ENCODE measurements at places on chromosomes 4 and X.

DNA sequence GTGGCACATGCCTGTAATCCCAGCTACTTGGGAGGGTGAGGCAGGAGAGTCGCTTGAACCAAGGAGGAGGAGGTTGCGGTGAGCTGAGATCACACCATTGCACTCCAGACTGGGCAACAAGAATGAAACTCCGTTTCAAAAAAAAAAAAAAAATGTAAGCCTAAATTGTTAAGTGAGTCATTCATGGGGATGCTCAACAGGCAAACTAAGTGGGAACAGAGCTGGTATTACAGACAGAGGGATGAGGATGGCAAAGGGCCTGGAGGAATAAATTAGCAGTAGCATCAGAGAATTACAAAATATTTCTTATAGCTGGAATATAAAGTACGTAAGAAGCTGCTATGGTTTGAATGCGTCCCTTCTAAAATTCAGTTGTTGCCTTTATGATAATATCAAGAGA is 43.4 kb upstream of the OGT start:
- DNase-seq: no peak

DNA sequence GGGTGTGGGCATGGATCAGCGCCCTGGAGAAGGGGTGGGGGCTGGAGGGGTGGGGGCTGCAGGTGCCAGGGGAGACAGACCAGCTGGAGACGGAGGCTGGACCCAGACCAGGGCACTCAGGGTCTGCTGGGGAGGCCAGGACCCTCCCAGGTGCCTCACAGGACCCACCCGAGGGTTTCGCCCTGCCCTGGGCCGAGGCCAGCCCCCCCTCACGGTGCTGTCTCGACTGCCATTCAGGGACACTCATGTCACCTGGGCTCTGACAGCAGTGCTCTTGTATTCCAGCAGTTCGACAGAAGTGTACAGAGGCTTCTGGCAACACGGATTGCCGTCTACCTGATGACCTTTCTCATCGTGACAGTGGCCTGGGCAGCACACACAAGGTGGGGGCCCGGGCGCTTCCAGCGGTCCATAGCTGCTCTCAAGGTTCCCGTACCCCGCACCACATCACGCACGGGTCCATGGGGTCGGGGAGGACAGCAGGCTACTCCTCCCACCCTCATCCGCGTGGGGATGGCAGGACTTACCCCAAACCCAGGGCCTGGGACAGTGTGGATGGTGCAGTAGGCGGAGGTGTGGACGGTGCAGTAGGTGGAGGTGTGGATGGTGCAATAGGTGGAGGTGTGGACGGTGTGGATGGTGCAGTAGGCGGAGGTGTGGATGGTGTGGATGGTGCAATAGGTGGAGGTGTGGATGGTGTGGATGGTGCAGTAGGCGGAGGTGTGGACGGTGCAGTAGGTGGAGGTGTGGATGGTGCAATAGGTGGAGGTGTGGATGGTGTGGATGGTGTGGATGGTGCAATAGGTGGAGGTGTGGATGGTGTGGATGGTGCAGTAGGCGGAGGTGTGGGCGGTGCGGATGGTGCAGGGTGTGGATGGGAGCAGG is 18.1 kb downstream of the TMEM175 start:
- DNase-seq: no peak

DNA sequence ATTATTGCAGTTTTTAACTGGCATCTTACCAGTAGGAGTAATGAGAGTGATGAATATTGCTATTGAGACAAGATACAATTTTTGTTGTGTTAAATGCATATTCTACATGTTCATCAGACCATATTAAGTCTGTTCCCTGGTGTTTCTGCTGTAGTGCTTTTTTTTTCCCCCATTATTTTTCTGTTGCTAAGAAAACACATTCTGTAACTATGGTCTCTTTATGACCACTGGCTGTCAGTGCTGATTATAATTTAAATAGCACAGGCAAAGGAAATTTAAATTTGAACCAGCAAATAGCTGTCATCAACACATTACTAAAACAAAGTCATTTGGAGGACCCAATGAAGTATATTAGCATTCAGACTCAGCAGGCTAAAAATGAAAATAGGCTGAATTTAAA is 98.3 kb upstream of the ANKRD50 start:
- no peak for DNase-seq

GRCh38 chr4:78166622-78167021 is 109.5 kb downstream of the FRAS1 start:
- no peak for DNase-seq

- no peak for DNase-seq
Measured at GRCh38 chr4:146336410-146336807, 122.1 kb downstream of the REELD1 start.

DNA sequence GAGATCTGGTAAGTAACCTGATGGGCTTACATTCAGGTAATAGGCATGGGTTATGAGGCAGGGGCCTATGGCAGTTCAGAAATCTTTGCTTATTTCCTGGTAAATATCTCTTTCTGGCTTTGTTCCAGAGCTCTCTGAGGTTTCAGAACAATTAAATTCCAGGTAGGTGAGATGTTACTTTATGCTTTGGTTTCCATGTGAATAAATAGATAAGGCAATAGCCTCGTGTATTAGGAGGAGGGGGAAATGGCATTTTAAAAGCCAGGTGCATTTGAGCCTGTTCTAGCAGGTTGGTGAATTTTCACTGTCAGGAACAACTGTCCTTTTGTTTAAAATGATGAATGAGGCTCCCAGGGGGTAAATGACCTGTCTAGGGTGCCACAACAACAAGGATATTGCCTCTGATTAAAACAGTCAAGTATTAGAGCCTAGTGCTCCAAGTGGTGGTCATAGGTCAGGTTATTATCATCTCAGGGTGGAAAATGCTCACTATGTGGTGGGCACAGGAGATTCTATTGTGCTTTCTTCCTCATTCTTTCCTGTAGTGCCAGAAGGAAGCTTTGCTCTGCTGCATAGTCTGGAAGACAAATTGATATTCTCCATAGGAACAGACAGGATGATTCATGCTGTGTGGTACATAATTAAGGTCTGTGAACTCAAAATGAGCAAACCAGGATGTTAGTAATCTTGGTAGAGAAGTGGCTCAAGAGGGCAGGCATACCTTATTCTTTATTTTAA is 296.2 kb downstream of the INPP4B start:
- DNase-seq: no peak

- DNase-seq: no peak
Measured at GRCh38 chr4:7582313-7583097, 147.8 kb upstream of the PSAPL1 start.

DNA sequence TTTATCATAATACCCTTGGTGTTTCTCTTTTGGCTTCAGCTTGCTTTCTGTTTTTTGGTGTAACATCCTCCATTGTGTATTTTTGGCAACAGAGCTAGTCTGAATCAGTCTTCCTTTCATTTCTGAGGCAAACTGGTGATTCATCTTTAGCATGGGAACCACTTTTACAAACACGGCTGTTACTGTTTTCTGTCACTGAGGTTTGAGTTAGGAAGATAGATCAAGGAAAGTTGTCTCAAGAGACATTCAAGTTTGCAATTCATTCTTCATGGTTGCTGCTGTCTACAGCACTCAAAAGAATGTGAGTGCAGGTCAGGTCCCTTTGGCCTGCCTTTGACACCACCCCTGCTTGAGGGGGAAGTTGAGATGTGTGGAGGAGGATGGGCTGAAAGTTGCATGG is 36.3 kb downstream of the IL21 start:
- no peak for DNase-seq

GRCh38 chr4:88527787-88528186 is 4.2 kb upstream of the PYURF start:
- DNase-seq: no peak

GRCh38 chrX:20267931-20268701 is 1.4 kb upstream of the RPS6KA3 start:
- DNase-seq: peak; percentile 18

- DNase-seq: no peak
Measured at GRCh38 chr4:86924811-86925210, 10.0 kb upstream of the AFF1 start.

GRCh38 chr4:1898007-1898406 is 26.8 kb downstream of the NSD2 start:
- DNase-seq: no peak
